ENCODE measurements at places on chromosomes 5 and 9. TPM values are rescaled to one million over a fixed set of nuclear protein-coding genes. Genes with fewer than 3 reads are reported as not detected.

DNA sequence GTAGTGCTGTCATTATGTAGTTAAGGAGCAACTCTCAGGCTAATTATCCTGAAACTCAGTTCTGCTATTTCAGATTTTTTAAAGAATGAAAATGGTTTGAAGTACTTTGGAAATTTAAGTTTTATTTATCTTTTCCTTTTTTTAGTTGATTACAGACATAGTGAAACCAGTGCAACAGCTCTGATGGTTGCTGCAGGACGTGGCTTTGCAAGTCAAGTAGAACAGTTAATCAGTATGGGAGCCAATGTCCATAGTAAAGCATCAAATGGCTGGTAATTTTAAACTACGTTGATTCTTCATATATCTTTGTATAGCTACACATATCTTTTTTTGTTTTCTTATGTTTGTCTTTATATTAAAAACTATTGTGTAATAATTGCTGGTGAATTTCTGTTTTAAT lies 34.9 kb downstream of the YTHDC2 start:
- no peak for DNase-seq

DNA sequence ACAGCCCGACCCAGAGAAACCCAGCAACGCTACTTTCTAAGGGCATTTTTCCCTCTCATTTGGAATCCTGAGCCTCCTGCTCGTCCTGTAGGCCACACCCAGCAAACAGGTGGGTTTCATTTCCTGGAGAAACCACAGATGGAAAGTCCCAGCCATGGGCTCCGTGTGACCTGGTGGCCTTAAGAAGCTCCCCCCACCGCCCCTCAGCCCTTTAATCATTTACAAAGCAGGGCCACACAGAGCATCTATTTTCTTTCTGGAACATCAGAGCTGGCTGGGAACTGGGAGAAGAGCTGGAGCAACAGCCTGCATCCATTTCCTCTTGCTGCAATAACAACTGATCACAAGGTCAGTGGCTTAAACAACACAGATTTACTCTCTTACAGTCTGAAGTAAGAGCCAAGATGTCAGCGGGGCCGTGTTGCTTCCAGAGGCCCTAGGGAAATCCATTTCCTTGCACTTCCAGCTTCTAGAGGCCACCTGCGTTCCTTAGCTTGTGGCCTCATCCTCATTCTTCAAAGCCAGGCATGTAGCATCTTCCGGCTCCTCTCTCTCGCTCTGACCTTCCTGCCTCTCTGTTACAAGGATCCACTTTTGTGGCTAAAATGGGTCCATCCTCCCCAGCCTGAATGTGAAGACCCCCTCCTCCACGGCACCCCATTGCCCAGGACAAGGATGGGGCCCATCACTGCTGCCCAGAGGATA lies 40.5 kb downstream of the C9orf50 start:
- DNase-seq = no peak

The RAI14 gene
- 37.8 TPM for total RNA-seq

GRCh38 chr5:170821257-170821800 lies 37.8 kb downstream of the GABRP start:
- no peak for DNase-seq

- no peak for DNase-seq
Measured at GRCh38 chr5:107500347-107500746, 170.4 kb downstream of the EFNA5 start.

GRCh38 chr5:111628901-111629300 lies 116.6 kb upstream of the STARD4 start:
- DNase-seq = no peak

DNA sequence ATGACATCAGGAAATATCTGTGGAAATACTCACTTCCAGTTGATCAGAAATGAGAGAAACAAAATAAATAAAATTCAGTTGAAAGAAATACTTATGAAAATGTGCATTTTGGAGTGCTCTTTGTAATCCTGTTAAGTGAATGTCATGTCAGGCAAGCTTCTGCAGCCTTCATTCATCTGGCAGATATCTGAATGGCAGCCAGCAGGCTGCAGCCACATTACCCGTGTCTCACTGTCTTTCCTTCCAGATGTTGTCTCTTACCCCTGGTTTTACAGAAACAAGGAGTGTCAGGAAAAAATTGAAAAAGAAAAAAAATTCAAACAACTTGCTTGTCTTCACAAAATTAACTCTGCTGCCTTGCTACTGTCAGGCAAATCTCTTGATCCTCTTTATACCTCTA lies 445.0 kb upstream of the RIOK2 start:
- DNase-seq = no peak

- DNase-seq = no peak
Measured at GRCh38 chr9:72271613-72272478, 93.2 kb downstream of the ZFAND5 start.

DNA sequence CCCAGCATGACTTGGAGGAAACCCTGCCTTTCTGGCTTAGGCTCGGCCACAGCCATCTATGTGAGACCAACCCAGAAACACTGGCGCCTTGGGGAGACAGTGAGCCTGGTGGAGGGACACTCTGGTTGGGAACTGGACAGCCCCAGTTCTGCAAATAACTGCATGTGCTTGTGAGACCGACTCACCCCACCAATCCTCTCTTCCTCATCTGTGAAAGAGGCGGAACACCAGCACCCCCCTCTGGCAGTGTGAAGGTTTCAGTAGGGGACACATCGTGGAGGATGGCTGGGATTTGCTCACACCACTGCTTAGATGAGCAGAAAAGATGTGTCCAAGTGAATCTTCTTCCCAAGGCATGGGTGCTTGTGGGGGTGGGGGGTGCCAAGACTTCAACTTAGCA lies 43.4 kb upstream of the N4BP3 start:
- no peak for DNase-seq

GRCh38 chr9:136514022-136514714 lies 31.3 kb upstream of the SEC16A start:
- no peak for DNase-seq

The OR1L4 gene
- not detected for total RNA-seq

DNA sequence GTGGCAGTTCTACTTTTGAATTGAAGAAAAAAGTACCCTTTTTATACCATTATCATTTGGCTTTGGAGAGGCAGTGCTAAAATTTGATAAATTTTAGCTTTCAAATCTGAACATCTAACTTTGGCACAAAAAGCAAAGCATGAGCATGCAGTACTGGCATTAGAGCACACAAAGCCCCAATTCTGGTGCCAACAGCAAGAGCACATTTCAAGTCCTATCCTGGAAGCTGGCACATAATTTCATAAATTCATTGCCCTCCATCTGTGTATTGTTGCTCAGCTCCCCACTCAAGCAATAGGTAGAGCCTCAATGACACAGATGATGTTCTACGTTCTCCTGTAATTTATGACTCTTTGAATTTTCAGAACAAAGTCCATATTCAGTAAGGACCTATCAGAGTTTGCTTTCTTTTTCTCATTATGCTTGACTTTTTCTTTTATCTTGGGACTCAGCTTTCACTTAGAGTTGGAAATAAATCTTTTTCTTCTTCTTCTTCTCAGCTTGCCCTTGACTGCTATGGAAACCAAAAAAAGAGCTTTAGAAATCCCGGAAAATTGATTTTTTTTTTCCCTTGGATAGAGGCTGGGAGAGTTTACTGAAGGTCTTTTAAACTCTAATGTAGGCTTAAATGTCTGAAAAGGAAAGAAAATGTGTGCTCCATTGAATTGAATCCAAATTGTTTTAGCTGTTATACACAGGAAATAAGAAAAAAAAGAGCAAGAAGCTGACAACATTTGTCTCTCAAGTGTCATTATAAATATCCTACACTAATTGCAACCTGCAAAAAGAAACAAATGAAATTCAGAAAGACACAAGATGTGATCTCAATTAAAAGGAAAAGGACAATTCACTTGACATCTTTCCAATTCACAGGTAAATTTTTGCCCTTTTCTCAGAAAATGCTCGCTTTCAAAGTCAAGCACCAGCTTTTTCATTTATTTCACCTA lies 380.8 kb upstream of the CDH18 start:
- no peak for DNase-seq

DNA sequence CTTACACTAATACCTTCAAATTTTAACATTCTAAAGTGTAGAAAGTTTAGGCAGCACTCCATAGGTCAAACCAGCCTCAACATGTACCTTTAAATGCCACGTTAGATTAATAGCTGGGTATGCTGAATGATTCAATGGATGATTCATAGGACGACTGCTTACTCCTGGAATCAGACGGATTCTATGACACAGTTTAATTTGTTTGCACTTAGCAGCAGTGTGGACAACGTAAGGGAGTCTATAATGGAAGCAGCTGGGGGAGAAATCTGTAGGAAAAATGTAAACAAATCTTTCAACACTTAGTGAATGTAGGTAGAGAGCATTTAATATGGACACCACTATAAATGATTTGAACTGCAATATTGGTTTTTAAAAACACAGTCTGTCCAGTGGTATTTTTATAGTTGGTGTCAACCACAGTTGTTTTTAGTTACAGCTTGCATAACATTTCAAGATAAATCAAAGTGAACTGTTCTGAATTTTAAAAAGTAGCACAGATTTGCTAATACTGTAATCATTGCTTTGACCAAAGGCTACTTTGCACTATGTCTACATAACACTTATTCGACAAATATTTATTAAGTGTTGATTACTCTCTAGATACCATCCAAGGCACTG lies 701.5 kb upstream of the MEF2C start:
- DNase-seq = peak; percentile 90

DNA sequence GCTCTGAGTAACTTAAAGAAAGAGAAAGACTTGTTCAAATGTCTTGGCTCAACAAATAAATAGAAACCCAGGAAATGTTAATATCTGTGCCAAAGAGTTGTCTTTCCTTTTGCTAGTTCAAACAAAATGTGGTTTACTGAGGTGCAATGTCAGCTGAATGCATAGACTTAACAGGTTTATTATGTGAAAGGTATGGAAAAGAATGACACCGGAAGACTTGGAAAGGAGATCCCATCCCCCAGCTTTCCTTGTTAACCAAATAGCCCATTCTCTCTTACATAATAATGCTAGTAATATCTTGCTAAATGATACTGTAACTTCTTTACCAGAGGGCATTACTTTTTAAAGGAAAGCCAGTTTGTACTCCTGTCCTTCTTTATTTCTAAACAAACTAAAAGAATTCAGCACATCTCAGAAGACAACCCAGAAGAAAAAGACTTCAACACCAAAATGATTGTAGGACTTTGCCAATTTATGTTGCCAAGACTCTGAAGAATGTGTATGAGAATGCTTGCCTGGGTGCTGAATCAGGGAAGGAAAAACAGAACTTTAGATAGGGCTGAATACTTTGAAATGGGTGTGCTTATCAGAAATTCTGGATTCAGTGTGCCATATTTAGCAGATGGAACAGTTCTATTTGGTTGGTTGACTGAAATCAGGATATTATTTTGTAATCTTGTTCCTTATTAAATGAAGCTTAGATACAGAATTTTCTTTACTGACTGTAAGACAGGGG lies 344.1 kb downstream of the TMEM38B start:
- peak; percentile 12 for DNase-seq

The GDNF gene
- 1.1 TPM for total RNA-seq

DNA sequence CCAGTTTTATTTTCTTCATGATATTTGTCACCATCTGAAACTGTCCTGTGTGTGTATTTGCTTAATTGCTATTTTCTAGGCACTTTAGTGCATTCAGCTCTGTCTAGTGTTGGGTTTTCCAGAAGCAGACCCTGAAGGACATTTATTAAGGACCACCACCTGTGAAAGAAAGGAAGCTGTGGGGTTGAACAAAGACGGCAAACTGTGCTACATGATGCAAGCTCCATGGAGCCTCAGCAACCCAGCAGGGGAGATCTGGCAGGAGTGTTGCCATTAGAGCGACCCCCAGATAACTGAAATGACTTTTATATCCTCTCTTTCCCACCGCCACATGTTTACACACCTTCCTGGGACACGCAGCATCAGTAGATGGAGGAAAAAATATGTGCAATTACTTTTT lies 125.5 kb downstream of the GABRB2 start:
- no peak for DNase-seq

- DNase-seq = no peak
Measured at GRCh38 chr5:161720460-161720859, 34.9 kb downstream of the GABRA6 start.

The BTNL9 gene
- 0.04 TPM for total RNA-seq

GRCh38 chr5:90968319-90968718 lies 409.7 kb downstream of the ADGRV1 start:
- peak; percentile 16 for DNase-seq

DNA sequence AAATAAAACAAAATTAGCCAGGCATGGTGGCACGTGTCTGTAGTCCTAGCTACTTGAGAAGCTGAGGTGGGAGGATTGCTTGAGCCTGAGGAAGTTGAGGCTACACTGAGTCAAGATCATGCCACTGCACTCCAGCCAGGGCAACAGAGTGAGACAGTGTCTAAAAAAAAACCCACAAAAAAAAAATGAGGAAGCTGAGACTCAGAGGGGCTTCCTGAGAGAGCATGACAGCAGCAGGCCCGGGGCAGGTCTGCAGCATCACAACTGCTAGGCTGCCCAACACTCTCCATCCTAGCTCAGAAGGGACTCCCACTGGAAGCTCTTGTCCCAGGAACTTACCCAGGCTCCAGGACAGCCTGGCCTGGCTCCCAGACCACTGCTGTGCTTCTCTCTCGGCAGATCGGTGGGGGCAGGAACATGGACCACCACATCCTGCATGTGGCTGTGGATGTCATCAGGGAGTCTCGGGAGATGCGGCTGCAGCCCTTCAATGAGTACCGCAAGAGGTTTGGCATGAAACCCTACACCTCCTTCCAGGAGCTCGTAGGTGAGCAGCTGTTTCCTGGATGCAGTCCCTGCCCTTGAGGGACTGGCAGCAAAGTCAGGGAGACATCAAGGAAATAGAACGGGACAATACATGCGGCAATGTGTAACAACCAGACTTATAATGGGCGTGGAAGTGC lies 19.1 kb downstream of the PTGS1 start:
- DNase-seq = peak; percentile 47

DNA sequence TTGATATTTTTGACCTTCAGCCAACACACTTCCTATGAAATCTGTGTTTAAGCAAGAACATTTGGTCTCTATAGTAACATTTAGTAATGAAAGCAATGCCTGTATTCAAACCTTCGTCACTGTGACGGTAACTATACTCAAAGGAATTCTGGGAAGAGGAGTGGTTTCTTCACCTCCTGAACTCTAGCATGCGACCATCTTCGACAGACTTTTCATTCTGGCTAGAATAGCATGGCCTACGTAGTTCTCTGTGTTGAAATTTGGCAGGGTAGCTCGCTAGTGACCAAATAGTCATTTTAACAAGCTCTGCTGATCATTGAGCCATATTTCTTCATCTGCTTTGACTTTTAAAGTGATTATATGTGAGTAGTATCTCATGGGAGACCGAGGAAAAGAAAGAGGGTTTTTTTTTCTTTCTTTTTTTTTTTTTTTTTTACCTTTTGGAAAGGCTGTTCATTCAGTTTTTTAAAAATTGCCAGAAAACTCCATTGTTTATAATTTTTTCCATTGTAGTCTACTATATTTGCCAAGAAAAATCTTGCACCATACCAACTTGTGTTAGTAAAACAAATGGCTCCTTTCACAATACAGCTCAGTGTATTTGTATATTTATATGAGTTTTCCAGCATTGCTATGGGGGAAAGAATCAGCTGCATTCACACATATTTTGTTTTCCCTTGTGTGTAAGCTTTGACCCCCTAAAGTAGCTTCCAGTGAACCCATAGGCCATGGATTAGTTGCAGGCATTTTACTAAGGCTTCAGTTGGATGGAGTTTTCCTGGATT lies 166.8 kb downstream of the NNT start:
- no peak for DNase-seq

- DNase-seq = peak; percentile 41
Measured at GRCh38 chr5:157574456-157575380, 857 bp downstream of the ADAM19 start.
